Osteocyte (in vitro differentiated cells): ENCODE measurements at places on chromosomes 4 and X. TPM values are rescaled to one million over a fixed set of nuclear protein-coding genes. Genes with fewer than 3 reads are reported as not detected.
A peak's percentile ranks its signal among the peaks of the same experiment; 100 is the strongest.

The CLDN34 gene
- 0.59 TPM in 1 of 2 replicates, not detected in the other for total RNA-seq

The SLC38A5 gene
- total RNA-seq: not detected in 2 replicates

The DTHD1 gene
- total RNA-seq: not detected in 2 replicates

The DNAAF6 gene
- not detected in 2 replicates for total RNA-seq

The ANXA3 gene
- 0.97 and 1.0 TPM in 2 replicates for total RNA-seq

The SMIM43 gene
- total RNA-seq: not detected in 2 replicates

DNA sequence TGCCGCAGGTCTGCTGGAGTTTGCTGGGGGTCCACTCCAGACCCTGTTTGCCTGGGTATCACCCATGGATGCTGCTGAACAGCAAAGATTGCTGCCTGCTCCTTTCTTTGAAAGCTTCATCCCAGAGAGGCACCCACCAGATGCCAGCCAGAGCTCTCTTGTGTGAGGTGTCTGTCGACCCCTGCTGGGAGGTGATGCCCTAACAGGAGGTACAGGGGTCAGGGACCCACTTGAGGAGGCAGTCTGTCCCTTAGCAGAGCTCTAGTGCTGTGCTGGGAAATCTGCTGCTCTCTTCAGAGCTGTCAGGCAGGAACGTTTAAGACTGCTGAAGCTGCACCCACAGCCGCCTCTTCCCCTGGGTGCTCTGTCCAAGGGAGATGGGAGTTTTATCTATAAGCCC, 162.7 kb downstream of the NAF1 start:
- DNase-seq: no peak
- no peaks in the 10 kb centered on the region for H3K4me1 ChIP-seq
- H3K27ac ChIP-seq: no peak overlapping the region
- H3K27me3 ChIP-seq: no peaks in the 10 kb centered on the region

DNA sequence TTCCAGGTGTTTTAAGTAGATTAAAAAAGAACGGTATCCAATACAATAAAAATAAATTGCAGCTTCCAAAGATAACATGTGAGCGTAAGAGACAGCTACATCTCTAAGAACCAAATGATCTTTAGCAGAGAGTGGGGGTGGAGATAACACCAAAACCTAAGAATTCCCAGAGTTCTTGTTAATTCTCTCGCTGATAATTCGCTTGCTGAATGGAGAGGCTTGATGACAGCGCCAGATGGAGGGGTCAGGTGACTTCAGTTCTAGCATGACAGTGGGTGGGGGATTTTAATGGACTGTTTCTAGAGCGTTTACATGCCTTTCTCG, 2.3 kb downstream of the CLCN4 start:
- H3K4me1 ChIP-seq: peaks cover 26% of the 10 kb centered on the region
- no peak overlapping the region for H3K27ac ChIP-seq
- H3K27me3 ChIP-seq: no peaks in the 10 kb centered on the region
- DNase-seq: no peak
- H3K4me3 ChIP-seq: peak overlapping the region; percentile 40

GRCh38 chr4:22014222-22014741, 65.7 kb upstream of the KCNIP4 start:
- no peak for DNase-seq

DNA sequence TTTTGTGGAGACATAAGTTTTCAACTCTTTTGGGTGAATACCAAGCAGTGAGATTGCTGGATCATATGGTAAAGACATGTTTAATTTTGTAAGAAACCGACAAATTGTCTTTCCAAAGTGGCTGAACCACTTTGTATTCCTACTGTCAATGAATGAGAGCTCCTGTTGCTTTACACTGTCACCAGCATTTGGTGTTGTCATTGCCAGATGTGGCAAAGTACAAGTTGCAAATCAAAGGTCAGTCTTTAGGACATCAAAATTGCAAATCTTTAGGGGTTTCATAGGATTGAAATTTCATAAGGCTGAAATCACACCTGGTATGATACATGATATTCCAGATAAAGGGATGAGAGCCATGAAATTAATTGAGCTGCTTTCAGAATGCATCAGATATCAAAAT, 67.7 kb upstream of the ELOVL6 start:
- no peak for DNase-seq
- H3K36me3 ChIP-seq: no peaks in the 10 kb centered on the region
- no peaks in the 10 kb centered on the region for H3K4me1 ChIP-seq
- H3K27me3 ChIP-seq: peaks cover 5% of the 10 kb centered on the region

- no peak overlapping the region for H3K4me3 ChIP-seq
- H3K4me1 ChIP-seq: peaks cover 22% of the 10 kb centered on the region
- peak overlapping the region; percentile 51 for H3K27ac ChIP-seq
- H3K27me3 ChIP-seq: no peaks in the 10 kb centered on the region
- DNase-seq: no peak
- H3K36me3 ChIP-seq: peaks cover 5% of the 10 kb centered on the region
Measured at GRCh38 chr4:126592088-126592487, 1040.7 kb upstream of the INTU start.

- no peaks in the 10 kb centered on the region for H3K36me3 ChIP-seq
- no peak for DNase-seq
- no peaks in the 10 kb centered on the region for H3K4me1 ChIP-seq
Measured at GRCh38 chr4:106034220-106034619, 138.9 kb downstream of the NPNT start.

- H3K36me3 ChIP-seq: peaks cover 5% of the 10 kb centered on the region
- H3K4me1 ChIP-seq: peaks cover 15% of the 10 kb centered on the region
- H3K27me3 ChIP-seq: no peaks in the 10 kb centered on the region
- H3K4me3 ChIP-seq: no peak overlapping the region
Measured at GRCh38 chr4:30714408-30715031, 5.6 kb upstream of the PCDH7 start.

- peaks cover 8% of the 10 kb centered on the region for H3K4me1 ChIP-seq
- H3K36me3 ChIP-seq: no peaks in the 10 kb centered on the region
- no peak for DNase-seq
- peaks cover 10% of the 10 kb centered on the region for H3K27me3 ChIP-seq
- H3K4me3 ChIP-seq: no peak overlapping the region
- no peak overlapping the region for H3K27ac ChIP-seq
Measured at GRCh38 chr4:87824352-87824751, 8.4 kb upstream of the MEPE start.

DNA sequence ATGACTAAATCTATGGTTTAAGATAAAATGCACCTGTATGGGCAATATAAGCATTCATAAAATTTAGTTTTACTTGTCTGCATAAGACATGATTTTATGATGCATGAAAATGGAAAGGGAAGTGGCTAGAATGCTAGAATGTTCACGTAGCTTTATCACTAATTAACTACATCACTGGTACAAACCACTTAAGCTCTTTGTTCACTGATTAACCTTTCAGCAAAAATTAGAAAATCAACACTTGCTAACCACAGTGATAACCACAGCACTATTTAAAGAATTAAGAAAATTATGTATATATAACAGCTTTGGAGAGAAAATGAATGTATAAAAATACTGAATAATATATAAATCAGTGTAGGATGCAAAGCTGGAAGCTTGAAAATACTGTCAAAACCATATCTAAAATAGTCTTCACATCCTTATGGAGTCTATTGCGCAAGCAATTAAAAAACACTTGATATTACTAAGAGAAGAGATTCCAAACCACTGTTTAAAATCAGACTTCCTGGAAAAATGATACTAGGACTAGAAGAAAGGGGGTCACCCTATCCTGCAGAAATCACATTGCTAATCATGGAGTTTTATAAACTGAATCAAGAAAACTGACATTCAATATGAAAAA, 51.9 kb downstream of the EFHC2 start:
- H3K27me3 ChIP-seq: no peaks in the 10 kb centered on the region
- no peaks in the 10 kb centered on the region for H3K36me3 ChIP-seq
- DNase-seq: no peak
- H3K4me1 ChIP-seq: no peaks in the 10 kb centered on the region

- peaks cover 2% of the 10 kb centered on the region for H3K36me3 ChIP-seq
- no peaks in the 10 kb centered on the region for H3K27me3 ChIP-seq
- H3K4me1 ChIP-seq: peaks cover 23% of the 10 kb centered on the region
- no peak for DNase-seq
- H3K4me3 ChIP-seq: no peak overlapping the region
- H3K27ac ChIP-seq: no peak overlapping the region
Measured at GRCh38 chrX:49075347-49075746, 1.5 kb upstream of the PRAF2 start.

DNA sequence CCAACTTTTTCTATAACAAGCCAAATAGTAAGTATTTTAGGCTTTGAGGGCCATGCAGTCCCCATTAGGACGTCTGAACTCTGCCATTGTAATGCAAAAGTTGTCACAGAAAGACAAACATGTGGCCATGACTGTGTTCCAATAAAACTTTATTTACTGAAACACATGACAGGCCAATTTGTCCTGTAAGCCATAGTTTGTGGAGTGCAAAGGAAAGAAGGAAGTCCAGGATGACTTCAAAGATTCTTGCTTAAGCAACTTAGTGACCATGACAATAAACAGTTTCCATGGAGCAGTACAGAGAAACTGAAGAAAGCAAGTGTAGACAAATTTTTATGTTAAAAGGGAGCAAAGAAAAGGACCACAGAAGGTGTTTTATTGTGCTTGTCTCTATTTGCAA, 35.0 kb upstream of the MYOZ2 start:
- H3K4me3 ChIP-seq: no peak overlapping the region
- no peak overlapping the region for H3K27ac ChIP-seq
- H3K27me3 ChIP-seq: no peaks in the 10 kb centered on the region
- H3K4me1 ChIP-seq: peaks cover 25% of the 10 kb centered on the region
- no peak for DNase-seq

- H3K36me3 ChIP-seq: peaks cover 14% of the 10 kb centered on the region
- H3K4me1 ChIP-seq: peaks cover 22% of the 10 kb centered on the region
- H3K4me3 ChIP-seq: peak within 1 kb of the TSS; percentile 86
- H3K27ac ChIP-seq: peak within 1 kb of the TSS; percentile 86
- no peaks in the 10 kb centered on the region for H3K27me3 ChIP-seq
Measured at GRCh38 chrX:49171752-49172279, at the start of gene PLP2. Gene PLP2 (plus strand): TSS chrX:49171898. CDS start chrX:49172001, 103 bp downstream.

GRCh38 chr4:173057442-173057841, 111.2 kb upstream of the GALNT7 start:
- no peak overlapping the region for H3K4me3 ChIP-seq
- no peak for DNase-seq
- H3K27me3 ChIP-seq: no peaks in the 10 kb centered on the region
- H3K36me3 ChIP-seq: no peaks in the 10 kb centered on the region

DNA sequence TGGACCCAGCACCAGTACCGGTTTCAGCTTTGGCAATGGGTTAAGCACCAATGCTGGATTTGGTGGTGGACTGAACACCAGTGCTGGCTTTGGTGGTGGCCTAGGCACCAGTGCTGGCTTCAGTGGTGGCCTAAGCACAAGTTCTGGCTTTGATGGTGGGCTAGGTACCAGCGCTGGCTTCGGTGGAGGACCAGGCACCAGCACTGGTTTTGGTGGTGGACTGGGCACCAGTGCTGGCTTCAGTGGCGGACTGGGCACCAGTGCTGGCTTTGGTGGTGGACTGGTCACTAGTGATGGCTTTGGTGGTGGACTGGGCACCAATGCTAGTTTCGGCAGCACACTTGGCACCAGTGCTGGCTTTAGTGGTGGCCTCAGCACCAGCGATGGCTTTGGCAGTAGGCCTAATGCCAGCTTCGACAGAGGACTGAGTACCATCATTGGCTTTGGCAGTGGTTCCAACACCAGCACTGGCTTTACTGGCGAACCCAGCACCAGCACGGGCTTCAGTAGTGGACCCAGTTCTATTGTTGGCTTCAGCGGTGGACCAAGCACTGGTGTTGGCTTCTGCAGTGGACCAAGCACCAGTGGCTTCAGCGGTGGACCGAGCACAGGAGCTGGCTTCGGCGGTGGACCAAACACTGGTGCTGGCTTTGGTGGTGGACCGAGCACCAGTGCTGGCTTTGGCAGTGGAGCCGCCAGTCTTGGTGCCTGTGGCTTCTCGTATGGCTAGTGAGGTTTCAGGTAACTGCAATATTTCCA, 9.8 kb downstream of the TRO start:
- no peak overlapping the region for H3K4me3 ChIP-seq
- no peak overlapping the region for H3K27ac ChIP-seq
- H3K36me3 ChIP-seq: peaks cover 32% of the 10 kb centered on the region
